Stimulated activated CD4-positive, alpha-beta T cell treated with anti-CD3 and anti-CD28 coated beads, Interleukin-1b, Interleukin-23, amount 100 ng/mL, for 1 hour (primary cell): ENCODE measurements at places on chromosomes 7 and 10.

GRCh38 chr7:45105588-45106188 is 5.8 kb downstream of the TBRG4 start:
- DNase-seq = no peak

DNA sequence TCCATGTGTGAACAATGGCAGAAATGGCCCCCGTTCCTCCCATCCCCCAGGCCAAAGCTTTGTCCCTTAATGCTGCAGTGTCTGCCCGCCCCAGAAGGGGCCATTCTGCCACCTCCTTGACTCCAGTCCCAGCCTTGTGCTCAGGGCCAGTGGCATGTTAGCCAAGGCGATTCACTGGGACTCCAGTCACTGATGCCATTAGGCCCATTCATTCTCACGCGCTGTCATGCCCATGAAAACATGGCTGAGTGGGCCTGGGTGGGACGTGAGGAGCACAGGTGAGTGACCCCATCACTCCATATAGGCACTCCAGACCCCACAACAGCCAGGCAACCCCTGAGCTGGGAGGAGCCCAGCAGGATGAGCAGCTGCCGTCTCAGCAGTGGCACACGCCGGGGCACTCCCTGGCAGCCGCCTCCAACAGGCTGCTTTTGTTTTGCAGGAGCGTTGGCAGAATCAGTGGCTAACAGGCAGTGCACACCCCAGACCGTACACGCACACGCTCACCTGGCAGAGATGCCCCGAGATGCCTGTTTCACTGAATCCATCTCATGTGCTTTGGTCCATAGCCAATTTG is 79.5 kb downstream of the TCERG1L start:
- no peak for DNase-seq

DNA sequence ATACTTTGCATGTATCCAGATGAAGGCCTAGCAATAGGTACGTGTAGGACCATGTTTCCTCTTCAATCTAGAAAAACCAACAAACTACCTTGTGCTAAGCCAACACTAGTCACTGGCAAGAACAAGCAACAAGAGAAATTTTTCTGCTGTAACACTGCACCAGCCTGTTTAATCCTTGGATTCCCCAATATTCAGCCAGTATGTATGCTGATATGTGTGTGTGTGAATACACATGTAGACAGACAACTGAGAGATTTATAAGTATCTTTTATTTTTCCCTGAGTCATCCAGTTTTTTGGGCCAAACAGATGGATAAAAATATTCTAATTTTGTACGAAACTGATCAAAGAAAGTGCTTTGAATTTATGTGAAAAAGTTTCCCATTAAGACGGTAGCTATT is 26.2 kb downstream of the GLI3 start:
- no peak for DNase-seq

DNA sequence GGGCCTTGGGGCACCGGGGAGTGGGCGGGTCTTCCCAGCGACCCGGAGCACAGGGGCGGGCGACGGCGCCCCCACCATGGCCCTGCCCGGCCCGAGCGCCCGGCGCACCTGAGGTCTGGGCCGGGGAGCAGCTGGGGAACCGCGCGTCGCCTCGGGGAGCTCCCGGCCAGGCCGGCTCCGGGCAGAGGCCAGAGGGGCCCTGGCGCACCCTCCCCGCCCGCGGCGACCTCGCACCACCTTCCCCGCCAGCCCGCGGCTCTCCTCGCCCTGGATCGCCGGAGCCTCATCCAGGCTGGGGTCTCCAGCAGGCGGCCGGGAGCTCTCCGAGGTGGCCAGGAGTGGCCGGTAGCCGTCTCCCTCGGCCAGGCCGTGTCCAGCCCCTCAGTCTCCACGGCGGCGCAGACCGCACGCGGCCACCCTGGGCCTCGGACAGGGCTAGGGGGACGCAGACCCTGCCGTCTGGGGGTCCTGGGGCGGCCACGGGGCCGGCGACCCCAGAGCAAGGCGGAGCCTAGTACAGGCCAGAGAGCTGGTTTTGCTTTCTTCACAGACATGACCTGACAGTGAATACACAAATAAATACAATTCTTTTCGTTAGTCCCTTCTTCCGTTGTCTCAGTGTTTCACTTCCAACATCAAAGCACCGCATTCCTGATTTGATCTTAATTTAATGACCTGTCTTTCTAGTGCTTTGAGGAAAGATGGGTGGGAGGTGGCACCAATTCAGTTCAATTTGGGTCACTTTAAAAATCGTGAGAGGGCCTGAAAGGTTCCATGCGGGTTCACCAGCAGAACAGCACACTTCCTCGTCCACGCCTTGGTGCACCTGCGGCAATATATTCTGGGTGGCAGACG is 356.9 kb downstream of the DNAJB6 start:
- DNase-seq = no peak

- no peak for DNase-seq
These were observed 616.6 kb downstream of the XPNPEP1 start for GRCh38 chr10:109306698-109307097.

GRCh38 chr10:122057841-122058413 is 69.0 kb downstream of the TACC2 start:
- DNase-seq = no peak

- no peak for DNase-seq
These were observed 35.5 kb downstream of the ICA1 start for GRCh38 chr7:8226501-8226900.

GRCh38 chr10:72056932-72057751 is 31.2 kb downstream of the SPOCK2 start:
- DNase-seq = no peak

DNA sequence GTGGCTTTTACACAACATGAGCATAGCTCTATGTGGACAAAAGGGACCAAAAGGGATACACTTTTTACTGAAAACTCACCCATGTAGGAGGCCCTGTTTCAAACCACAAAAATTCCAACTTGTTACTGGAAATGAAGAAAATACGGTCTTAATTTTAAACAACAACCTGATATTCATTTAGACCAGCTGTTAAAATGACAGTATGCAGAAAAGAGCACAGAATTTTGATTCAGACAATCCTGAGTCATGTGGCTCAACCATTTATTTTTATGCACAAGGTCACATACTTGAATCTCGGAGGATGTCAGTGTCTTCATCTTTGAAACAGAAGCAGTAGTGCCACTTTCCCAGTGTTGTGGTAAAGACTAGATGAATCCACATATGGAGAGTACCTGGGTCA is 426.5 kb upstream of the NFE2L3 start:
- no peak for DNase-seq

- no peak for DNase-seq
These were observed 3.1 kb downstream of the CPED1 start for GRCh38 chr7:120991581-120991980.

DNA sequence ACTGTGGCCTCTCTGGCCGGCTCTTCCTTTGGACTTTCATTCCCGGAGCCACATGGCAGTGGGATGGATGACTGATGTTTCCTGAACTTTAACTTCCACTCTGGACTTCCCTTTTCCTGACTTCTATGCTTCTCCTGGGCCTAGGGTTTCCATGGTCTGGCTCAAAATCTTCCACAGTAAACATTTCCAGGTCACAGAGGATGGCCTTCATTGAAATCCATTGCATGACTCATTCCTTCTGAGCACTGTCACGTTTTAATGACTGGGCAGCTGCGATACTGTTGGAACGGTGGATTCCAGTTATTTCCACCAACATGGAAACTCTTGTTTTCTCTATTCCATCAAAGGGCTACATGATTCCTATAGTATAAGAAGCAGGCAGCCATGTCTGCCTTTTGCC is 24.4 kb upstream of the ZNF273 start:
- DNase-seq = no peak

- no peak for DNase-seq
These were observed 67.6 kb upstream of the GSDME start for GRCh38 chr7:24824896-24825295.

DNA sequence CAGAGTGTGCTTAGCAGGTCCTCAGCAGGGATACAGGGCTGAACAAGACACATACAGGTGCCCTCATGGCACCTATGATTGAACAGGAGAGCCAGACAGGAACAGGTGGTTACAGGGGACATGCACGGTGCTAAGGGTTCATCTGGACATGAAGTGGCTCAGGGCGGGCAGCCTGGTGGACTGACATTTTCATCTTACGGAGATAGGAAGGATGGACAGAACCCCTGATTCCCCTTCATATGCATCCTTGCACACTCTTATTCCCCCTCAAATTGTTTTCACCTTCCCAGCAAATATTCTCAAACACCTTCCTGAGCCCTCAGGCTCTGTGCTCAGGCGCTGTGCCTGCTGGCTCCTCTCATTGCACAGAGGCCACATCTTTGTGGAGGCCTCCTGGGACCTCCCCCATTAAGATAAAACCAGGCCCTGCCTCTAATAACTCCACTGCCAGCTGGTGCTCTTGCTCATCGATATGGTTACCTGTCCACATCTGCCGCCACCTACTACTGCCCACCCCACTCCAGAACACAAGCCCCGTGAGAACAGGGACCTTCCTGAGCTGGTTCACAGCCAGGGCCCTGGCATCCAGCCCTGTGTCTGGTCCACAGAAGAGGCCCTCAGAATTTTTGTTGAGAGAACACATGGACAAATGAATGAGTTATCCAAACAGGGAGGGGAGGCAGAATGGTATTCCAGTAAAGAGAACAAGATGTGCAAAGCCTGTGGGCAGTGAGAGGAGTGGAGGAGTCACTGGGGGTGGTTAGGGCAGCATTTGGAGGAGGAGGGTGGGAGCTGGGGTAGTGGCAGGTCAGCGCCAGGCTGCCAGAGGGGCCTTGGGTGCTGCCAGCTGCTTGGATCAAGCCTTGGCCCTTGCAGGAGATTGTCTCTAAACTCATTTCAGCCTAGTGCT is 68.9 kb upstream of the AQP1 start:
- DNase-seq = no peak

GRCh38 chr7:19146699-19147098 is 1.5 kb upstream of the FERD3L start:
- no peak for DNase-seq

DNA sequence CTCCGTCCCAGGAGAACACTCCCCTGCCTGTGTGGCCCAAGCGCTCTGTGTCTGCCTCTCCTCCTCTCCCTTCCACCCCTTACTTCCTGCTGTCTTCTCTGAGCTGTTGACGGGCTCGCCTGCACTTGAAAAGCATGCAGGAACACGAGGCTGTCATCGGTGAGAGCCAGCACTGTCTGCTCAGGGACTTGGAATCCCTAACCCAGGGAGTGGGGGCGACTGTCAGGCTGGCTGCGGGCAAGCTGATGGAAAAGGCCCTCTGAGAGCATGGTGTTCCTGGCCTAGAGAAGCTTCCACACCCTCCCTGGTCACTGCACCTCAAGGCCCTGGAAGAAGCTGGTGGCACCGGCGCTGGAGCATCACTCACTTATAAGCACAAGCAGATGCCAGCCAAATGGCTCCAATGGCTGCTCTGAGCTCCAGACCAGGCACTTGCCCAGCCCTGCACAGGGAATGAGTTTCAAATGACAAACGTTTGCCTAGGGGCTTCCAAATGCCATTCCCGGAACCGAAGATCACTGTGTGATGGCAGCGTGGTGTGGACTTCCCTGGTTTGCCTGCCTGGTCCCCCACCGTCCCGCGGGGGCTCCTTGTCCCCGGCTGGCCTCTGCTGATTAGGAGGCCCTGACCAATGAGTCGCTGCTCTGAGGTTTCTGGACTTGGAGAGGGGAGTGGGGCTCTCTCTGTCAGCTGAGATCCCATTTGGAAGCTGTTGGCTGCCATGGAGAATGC is 56.7 kb upstream of the EBF3 start:
- no peak for DNase-seq

- DNase-seq = no peak
These were observed 283.4 kb downstream of the CCDC3 start for GRCh38 chr10:12717981-12718707.

- DNase-seq = no peak
These were observed 1.8 kb downstream of the FRAT2 start for GRCh38 chr10:97332591-97333350.

DNA sequence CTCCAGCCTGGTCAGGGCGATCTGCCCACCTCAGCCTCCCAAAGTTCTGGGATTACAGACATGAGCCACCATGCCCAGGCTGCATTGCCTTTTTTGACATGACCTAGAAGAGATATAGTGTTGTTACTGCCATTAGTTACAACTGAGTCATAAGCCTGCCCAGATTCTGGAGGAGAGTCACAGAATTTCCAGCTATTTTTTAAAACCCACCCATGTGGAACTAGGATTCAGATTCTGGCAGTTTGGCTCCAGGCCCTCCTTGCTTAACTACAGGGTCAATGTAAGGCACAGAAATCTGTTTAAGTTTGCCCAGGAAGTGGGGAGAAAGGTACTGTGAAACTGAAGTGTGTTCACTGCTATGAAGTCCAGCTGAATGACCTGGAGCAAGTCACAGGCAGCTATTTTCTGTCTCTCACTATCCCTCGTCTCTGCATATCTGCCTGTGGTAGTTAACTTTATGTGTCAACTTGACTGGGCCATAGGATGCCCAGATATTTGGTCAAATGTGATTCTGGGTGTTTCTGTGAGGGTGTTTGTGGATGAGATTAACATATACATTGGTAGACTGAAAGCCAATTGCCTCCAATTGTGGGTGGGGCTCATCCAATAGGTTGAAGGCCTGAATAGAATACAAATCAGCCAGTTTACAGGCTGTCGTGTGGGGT is 8.4 kb upstream of the MARVELD1 start:
- DNase-seq = no peak

- DNase-seq = no peak
These were observed 487.2 kb downstream of the RPS24 start for GRCh38 chr10:78520737-78521430.

DNA sequence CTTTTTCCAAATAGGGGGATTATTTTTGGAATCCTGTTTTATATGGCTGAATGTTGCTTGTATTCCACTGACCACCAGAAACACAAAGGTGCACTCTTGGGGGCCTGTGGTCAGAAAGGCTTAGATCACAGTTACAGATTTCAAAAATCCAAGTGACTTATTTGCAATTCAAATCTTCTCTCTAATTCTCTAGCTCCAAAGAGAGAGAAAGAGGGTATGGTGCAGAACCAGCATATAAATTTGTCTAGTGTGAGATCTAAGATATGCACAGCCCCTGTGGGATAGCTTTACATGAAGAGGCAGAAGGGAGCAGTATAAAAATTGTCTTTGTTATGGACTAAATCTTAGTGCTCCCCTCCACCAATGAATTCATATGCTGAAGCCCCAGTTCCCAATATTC is 1121.7 kb upstream of the CELF2 start:
- no peak for DNase-seq

DNA sequence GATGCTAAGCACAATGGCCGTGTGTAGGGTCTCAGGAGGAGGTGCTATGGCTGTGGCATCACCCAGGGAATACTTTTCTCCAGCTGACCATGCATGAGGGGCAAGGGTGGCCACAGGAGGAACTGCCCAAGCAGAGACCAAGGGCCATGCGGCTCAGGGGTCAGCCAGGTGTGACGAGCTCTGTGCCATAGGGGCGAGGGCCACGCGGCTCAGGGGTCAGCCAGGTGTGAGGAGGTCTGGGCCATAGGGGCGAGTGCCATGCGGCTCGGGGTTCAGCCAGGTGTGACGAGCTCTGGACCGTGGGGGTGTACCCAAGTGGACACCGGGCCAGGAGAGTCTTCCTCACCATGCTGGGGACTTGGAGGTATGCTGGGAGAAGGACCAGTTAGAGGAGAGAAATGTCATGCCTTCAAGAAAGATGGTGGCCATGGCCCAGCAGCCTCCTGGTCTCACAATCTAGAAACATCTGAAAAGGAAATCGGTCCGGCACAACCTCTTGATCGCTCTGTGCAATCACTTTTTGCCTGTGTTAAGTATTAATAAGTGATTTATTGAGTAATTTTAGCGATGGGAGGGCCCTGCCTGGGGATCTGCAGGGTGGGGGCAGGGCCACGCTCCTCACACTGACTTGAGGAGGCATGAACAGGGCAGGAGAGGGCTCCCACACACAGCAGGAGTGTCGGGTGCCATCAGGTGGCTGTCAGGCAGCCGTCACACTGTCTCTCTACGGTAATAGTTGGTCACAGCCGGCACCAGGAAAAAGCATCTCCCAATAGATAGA is 265.0 kb downstream of the ADARB2 start:
- no peak for DNase-seq
